Lung microvascular endothelial cell (primary cell): ENCODE measurements at places on chromosomes 11 and 22.

GRCh38 chr22:45731041-45731797 lies 59.6 kb downstream of the ATXN10 start:
- no peak for DNase-seq

- DNase-seq = no peak
Observed at GRCh38 chr11:45676522-45677095, 11.2 kb upstream of the CHST1 start.

- no peak for DNase-seq
Observed at GRCh38 chr11:78022397-78023396, at the start of gene KCTD14. KCTD14 (minus strand) TSS chr11:78023276; CDS start chr11:78023249, 27 bp downstream.

- DNase-seq = no peak
Observed at GRCh38 chr11:134640971-134641968, 229.2 kb upstream of the B3GAT1 start.

GRCh38 chr11:99565333-99565732 lies 544.6 kb downstream of the CNTN5 start:
- DNase-seq = no peak

GRCh38 chr11:11044137-11044855 lies 186.4 kb upstream of the ZBED5 start:
- no peak for DNase-seq

DNA sequence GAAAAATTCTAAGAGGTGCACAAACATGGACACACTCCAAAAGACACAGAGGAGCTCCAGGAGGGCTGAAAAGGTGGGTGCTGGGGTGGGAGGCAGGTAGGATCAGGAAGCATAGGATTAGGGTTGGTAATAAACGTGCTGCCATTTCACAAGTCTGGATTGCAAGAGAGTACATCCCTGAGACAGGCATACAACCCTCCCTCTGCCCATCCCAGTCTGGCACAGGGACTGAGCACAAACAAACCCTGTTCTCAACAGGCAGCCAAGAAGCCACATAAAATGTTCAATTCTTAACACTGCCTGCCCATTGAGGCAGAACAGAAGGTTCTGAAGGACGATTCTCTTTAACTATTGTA lies 18.5 kb downstream of the SLC35F2 start:
- peak; percentile 29 for DNase-seq

GRCh38 chr11:59097113-59097708 lies 9.8 kb upstream of the FAM111B start:
- peak; percentile 66 for DNase-seq

DNA sequence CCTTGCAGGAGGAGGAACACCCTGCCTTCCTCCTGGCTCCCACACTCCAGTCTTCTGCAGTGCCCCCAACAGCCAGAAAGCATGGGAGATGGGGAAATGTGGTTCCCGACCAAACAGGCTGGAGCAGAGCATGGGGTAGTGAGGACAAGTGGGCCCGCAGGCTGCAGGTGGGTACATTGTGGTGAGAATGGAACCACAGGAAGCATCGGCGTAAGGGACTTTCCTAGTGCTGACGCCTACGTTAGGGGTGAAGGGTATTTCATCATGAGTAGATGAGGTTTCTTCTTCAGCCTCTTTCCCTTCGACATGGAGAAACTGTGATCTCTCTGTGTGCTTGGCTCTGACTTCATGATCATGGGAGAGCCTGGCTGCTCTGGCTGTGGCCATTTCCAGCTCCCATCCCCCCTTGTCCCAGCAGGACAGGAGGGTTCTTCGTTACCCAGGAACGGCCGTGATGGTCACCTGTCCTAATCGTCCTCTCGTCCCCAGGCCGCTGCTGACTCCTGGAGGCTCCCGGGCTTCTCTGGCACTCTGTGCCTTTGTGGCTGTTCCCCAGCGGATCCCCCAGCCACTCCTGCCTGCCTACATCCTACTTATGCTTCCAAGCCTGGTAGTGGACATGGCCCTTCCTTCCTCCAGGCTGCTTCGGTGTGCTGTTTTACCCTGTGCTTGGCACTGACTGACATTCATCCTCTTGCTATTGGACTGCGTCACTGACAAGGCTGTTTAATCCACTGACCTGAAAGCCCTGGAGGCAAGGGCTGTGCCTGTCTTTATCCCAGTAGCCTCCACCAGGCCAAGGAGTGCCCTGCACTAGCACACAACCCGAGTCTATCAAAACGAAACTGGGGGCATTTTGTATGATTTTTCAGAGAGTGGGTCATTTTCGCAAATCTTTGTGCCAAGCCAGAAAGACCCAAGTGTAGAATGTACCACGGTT lies 65.2 kb upstream of the CECR2 start:
- DNase-seq = no peak

- no peak for DNase-seq
Observed at GRCh38 chr11:82118946-82119345, 614.7 kb downstream of the FAM181B start.

DNA sequence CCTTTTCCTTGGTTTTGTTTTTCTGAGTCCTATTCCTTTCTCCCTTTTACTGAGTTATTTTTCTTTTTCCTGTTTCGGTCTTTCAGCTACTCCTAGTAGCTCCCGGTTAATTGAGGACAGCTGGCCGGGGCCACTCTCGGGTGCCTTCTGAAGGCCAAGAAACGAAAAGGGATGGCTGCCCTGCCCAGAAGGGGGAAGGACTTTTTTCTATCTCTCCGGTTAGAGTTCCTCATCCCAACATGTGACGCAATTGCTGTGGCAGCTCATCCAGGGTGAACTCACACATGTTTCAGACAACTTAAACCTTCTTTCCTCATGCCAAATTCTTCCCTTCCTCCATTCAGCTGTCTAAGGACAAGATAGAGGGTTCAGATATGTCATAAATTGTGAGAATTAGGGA lies 83.6 kb downstream of the PIWIL4 start:
- no peak for DNase-seq

GRCh38 chr11:82776377-82776776 lies 42.7 kb upstream of the FAM181B start:
- no peak for DNase-seq
